ENCODE measurements at places on chromosomes 1 and 21. TPM values are rescaled to one million over a fixed set of nuclear protein-coding genes. Genes with fewer than 3 reads are reported as not detected.

DNA sequence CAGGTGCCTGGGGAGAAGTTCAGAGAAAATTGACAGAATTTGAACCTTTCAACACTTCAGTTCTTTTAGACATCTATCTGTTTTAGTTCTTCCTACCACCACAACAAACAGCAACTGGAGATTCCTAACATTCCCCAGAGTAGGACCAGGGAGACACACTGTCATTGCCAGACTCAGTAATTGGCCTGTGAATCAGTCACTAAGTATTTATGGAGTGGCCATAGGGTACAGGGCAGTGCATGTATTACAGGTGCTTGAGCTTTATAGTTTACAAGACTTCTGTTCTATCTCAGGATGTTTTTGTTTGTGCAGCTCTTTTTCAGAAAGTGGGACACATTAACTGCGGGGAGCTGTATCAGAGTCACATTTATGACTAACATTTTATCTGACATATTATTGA, 1.7 kb downstream of the CDC14A start:
- H3K27me3 ChIP-seq = no peaks in the 10 kb centered on the region
- DNase-seq = no peak
- no peak overlapping the region for H3K27ac ChIP-seq
- H3K4me3 ChIP-seq = peak overlapping the region; percentile 78

DNA sequence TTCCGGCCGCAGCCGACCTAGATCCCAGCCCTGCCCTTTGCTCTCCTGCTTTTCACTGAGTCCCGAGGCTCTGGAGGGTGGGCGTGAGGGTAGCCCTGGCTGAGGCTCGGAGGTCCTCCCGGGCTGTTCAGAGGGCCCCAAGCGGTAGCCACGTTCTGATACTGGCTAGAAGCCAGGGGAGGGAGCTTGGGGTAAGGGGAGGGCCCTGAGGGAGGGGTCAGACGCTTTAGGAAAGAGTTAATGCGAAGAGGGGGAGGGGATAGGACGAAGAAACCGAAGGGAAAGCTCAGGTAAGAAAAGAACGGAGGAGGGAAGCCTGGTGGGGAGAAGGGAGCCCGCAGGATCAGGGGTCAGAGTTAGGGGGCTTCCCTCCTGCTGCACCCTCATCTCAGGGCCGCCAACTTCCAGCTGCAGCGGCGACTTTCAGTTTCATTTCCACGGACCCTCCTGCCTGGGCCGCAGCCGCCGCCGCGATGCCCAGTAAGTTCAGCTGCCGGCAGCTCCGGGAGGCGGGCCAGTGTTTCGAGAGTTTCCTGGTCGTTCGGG, at the start of gene MOV10:
MOV10 (plus strand) TSS at position 220 of the 546 bp plus-strand sequence; CDS start at position 474, 254 bp downstream.
- peaks cover 33% of the 10 kb centered on the region for H3K4me1 ChIP-seq
- no peaks in the 10 kb centered on the region for H3K27me3 ChIP-seq
- H3K27ac ChIP-seq = peak within 1 kb of the TSS; percentile 93

- H3K4me1 ChIP-seq = no peaks in the 10 kb centered on the region
- DNase-seq = no peak
- no peak overlapping the region for H3K27ac ChIP-seq
- H3K4me3 ChIP-seq = no peak overlapping the region
- H3K27me3 ChIP-seq = no peaks in the 10 kb centered on the region
Measured at GRCh38 chr21:25441835-25442234, 165.4 kb downstream of the MRPL39 start.

GRCh38 chr1:109931189-109931731, 20.6 kb downstream of the CSF1 start:
- no peak overlapping the region for H3K4me3 ChIP-seq
- H3K36me3 ChIP-seq = peaks cover 28% of the 10 kb centered on the region
- peaks cover 57% of the 10 kb centered on the region for H3K4me1 ChIP-seq
- peak overlapping the region; percentile 85 for H3K27ac ChIP-seq

DNA sequence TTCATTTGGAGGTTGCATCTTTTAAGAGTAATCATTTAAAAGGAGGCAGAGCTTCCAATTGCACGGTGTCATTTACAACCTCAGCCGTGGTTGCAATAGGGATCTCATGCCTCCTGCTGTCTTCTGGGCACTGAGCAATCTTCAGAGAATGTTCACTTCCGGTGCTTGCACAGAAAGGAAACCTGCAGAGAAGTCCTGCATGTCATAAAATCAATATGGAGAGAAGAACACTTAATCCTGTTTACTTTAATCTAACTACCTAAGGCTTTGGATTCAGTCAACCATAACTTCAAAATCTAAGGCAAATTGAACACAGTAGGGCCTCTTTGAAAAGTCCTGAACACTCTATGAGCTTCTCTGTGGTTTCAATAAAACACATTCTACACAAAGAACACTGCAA, 11.3 kb upstream of the MAP10 start:
- H3K27ac ChIP-seq = no peak overlapping the region
- DNase-seq = no peak
- no peaks in the 10 kb centered on the region for H3K36me3 ChIP-seq
- H3K4me3 ChIP-seq = no peak overlapping the region
- no peaks in the 10 kb centered on the region for H3K27me3 ChIP-seq

The C8A gene
- not detected for total RNA-seq

The SMCP gene
- not detected for total RNA-seq

The KTI12 gene
- 9.9 TPM for total RNA-seq
